ENCODE measurements at places on chromosomes 11 and 22. TPM values are rescaled to one million over a fixed set of nuclear protein-coding genes. Genes with fewer than 3 reads are reported as not detected.

The TUBGCP6 gene
- total RNA-seq, result 22.0 TPM

The SLC37A2 gene
- total RNA-seq, result 1.1 TPM

DNA sequence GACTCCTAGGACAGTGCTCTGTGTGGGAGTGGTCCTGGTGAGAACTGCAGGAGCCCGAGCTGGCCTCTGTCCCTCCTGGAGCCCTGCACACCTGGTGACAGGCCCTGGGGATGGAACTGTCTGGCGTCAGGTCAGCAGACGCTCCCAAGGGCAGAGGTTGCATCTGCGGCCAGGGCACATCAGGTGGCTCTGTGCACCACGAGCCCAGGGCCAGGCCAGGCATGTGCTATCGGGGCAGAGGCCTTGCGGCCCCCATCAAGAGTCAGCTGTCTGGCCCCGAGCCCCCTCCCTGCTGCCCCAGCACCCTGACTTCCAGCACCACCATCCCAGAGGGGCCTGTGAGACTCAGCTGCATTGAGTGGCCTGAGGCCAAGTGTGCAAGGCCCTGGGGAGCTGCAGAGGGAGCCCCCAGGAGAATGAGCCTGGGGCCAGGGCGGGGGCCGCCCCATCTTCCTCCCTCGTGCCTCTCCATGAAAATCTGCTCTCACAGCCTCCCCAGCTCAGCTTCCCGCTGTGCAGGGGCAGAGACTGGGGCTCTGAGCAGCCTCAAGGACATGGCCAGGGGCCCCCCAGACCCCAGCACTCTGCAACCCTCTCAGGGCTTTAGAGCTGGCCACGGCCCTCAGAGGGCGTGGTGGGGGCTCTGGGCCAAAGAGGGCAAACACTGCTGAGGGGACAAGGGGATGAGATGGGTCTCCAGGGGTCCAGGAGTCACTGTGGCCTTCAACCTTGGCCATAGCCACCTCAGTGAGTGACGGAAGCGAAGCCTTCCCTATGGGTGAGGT is 56.4 kb downstream of the RTL6 start:
- DNase-seq, result no peak

- DNase-seq, result peak; percentile 37
These were observed 7.7 kb upstream of the DGAT2 start for GRCh38 chr11:75760710-75761493.

The FGF4 gene
- total RNA-seq, result not detected

GRCh38 chr22:30306627-30307011 is 17.3 kb upstream of the CASTOR1 start:
- no peak for DNase-seq

GRCh38 chr11:127110542-127110941 is 110.0 kb upstream of the KIRREL3 start:
- no peak for DNase-seq

GRCh38 chr11:108565653-108566052 is 27.9 kb downstream of the EXPH5 start:
- no peak for DNase-seq

The ACTN3 gene
- total RNA-seq, result under 0.01 TPM

DNA sequence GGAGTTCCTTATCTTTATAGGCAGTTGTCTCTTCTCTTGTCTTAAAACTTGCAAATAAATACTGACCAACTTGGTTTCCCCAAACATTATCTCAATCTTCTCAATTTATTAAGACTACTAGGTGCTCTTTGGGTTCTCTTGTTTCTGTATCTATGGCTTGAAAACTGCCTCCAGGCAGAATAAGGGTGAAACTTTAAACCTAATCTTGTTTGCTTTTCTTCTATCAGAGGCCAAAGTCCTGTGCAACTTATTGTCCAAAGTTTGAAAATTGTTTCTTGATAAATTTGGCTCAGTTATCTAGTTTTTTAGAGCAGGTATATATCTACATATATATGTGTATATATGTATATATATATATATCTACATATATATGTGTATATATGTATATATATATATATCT is 110.1 kb upstream of the ANO5 start:
- DNase-seq, result no peak

All from dermis microvascular lymphatic vessel endothelial cell (primary cell).